ENCODE measurements at places on chromosomes 2 and 18. TPM values are rescaled to one million over a fixed set of nuclear protein-coding genes. Genes with fewer than 3 reads are reported as not detected.

The DYTN gene
- not detected for total RNA-seq

The CCDC195 gene
- not detected for total RNA-seq

The LHCGR gene
- not detected for total RNA-seq

The CMPK2 gene
- 106 TPM for total RNA-seq

The FHL2 gene
- total RNA-seq, result 0.80 TPM

The SPHKAP gene
- not detected for total RNA-seq

The CROCC2 gene
- total RNA-seq, result not detected

The PAIP2B gene
- 4.8 TPM for total RNA-seq

The DNAJC5G gene
- total RNA-seq, result not detected

The GRHL1 gene
- total RNA-seq, result 0.43 TPM

The DPYSL5 gene
- not detected for total RNA-seq

The ANKAR gene
- total RNA-seq, result 9.2 TPM

The AGBL5 gene
- 14.9 TPM for total RNA-seq

The PSD4 gene
- 361 TPM for total RNA-seq

The CYP27A1 gene
- total RNA-seq, result 3.0 TPM

The NTSR2 gene
- total RNA-seq, result not detected

The OR6B2 gene
- not detected for total RNA-seq

The HIBCH gene
- total RNA-seq, result 15.6 TPM

The ARHGAP28 gene
- total RNA-seq, result not detected

The PPP1R1C gene
- total RNA-seq, result not detected

The TCF23 gene
- not detected for total RNA-seq

The DPP4 gene
- 107 TPM for total RNA-seq

The SLC40A1 gene
- 4.1 TPM for total RNA-seq

The ZBTB7C gene
- not detected for total RNA-seq

The LYPD1 gene
- total RNA-seq, result not detected

The TEX44 gene
- not detected for total RNA-seq

The CLEC4F gene
- not detected for total RNA-seq

The CERKL gene
- total RNA-seq, result not detected

The SLC38A11 gene
- not detected for total RNA-seq

The LRRC30 gene
- total RNA-seq, result not detected

The KCNJ13 gene
- total RNA-seq, result not detected

The ZAP70 gene
- 367 TPM for total RNA-seq

The PHLPP1 gene
- 6.1 TPM for total RNA-seq

The CD207 gene
- total RNA-seq, result not detected

The TPO gene
- not detected for total RNA-seq

The SERPINB7 gene
- not detected for total RNA-seq

The ARHGAP15 gene
- total RNA-seq, result 141 TPM

The KCNIP3 gene
- not detected for total RNA-seq

The MC5R gene
- not detected for total RNA-seq

The CNTNAP5 gene
- total RNA-seq, result not detected

The PLEK gene
- total RNA-seq, result 23.4 TPM

The PDCD1 gene
- 6.6 TPM for total RNA-seq

The C18orf32 gene
- total RNA-seq, result 29.1 TPM

The MBD5 gene
- total RNA-seq, result 51.4 TPM

The FBXO41 gene
- total RNA-seq, result 33.6 TPM

The PLEKHH2 gene
- total RNA-seq, result 1.9 TPM

The PPIG gene
- total RNA-seq, result 62.4 TPM
